ENCODE measurements at places on chromosomes 5 and 9.

- DNase-seq = no peak
These were observed 64.0 kb upstream of the TUSC1 start for GRCh38 chr9:25742256-25742655.

DNA sequence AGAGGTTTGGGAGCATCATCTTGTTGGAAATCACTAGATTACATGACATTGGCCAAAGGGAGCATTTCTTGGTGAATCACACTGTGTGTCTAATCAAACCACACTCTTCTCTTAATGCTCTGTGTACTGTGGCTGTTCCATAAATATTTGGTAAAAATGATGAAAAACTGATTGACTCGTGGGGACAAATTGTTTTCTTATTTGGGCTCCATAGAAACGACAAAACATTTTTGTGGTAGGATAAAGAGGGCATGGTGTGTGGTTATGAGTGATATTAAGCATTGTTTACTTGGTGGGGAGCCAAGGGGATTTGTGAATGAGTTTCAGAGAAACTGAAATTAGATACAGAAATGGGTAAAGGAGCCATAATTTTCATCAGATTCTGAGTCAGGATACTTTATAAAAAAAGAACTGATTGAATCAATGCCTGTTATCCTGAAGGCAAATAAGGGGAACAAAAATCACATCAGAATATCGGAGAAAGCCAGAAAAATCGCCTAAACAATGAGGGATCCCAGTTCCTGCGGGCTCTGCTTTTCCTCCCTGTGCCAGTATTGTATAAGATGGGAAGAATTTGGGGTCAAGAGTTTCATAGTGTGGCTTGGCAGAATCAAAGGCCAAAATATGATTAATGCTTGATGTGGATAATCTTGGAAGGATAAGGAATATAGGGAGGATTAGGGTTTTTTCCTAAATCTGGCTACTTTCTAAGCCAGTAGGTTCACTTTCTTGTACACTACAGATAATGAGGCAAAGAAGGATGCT is 33.3 kb downstream of the FBXL7 start:
- DNase-seq = no peak

GRCh38 chr5:61245936-61246335 is 83.7 kb upstream of the SMIM15 start:
- peak; percentile 80 for DNase-seq

- no peak for DNase-seq
These were observed 204.8 kb downstream of the MEF2C start for GRCh38 chr5:88677943-88678769.

DNA sequence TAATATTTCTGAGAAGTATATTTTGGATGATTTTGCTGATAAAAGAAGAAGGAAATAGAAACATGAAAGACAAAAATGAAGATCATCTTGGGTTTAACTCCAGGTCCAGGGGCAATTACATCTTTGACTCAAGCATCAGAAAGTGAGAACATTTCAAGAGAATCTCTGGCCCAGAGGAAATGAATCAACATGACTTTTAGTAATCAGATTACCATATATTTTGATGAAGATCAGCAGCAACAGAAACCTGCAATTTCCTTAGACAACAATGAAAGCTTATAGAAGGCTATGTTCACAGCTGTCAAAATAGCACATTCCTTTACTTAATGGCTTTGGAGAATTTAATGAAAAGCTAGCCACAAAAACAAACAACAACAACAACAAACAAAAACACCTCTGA is 638.1 kb downstream of the EFNA5 start:
- no peak for DNase-seq

DNA sequence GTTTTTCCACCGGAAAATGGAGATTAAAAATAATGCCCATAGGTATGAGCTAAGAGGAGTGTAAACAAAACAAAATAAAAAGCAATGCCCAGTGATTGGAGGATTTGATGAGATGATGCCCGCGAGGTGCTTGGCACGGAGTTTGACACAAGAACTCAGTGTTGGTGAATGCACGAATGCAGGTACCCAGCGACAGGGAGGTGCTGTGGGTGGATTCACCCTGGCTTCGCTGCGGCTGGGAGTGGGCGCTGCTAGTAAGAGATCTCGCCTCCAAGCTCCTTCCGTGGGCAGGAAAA is 526 bp upstream of the STXBP1 start:
- no peak for DNase-seq

DNA sequence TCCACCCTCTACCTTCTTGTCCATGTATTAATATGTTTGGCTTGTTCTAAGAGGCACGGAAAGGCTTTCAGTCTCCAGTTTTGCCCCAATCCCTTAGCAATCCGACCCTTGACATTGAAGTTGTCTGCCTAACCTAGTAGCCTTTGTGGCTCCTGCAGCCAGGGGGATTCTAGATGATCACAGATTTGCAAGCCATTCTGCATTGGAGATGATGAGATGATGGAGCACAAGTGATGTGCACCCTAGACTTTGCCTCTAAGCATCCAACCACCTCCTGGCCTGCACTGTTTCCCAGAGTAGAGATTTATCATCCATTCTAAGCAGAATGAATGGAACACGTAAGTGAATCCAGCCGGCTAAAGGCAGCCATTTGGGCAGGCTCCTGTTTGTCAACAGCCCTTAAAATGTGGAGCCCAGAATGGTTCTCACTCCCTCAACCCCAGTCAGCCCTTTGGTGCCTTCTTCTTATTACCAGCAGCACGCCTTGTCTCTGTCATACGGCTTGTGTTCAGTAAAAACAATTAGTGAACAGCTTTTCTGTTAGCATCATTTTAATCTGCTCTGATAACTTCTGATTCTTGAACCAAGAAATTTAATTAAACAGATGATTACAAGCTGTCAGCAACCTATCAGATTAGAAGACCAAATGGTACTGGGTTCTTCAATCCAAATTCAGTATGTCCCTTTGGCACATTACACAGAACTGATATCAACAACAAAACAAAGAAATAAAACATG is 5.7 kb upstream of the TRAF1 start:
- no peak for DNase-seq

DNA sequence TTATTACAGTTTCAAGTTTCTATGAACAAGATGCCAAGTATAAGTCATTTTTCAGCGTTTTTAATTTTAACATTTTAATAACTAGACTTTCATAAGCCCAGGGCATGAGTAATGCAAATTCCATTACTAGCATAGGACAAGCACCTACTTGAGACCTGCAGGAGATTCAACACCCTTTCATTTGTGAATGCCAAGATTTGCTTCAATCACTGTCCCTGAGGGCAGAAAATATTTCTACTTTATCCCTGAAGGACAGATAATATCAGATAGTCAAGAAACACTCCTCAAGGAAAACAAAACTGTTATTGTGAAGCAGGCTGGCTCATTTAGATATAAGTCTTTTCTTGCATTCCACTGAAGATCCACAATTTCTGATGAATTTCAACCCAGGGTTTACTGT is 27.7 kb upstream of the ZNF622 start:
- DNase-seq = no peak

DNA sequence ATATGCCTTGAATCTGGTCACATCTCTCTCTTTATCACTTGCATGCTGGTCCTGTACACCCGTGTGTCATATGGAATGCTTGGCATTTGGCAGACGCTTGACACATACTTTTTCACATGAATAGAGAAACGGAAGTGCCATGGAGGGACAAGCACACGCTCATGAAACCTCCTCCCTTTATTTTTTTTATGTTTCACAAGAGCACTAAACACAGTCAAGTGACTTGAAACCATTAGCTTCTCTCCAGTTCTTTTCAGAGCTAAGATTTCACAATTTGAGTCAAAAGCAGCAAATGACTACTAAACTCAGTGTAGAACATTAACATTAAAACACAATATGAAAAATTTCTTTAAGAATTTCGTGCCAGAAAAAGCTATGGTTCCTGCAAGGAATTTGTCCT is 151.1 kb downstream of the DOCK2 start:
- DNase-seq = no peak

DNA sequence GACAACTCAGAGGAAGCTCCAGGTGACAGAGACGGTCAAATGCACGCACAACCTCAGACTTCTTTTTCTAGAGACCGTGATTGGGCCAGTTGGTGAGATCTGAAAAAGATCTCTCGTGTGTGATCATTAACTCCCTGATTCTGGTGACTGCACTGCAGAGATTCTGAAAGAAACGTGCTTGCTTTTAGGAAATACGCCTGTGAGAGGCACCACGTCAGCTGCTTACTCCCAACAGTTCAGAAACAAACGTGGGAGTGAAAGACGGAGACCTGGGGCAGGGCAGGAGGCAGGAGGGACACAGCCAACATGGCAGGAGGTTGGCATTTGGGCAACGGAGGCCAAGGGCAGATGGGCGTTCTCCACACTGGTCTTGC is 15.9 kb downstream of the SLC12A7 start:
- no peak for DNase-seq

DNA sequence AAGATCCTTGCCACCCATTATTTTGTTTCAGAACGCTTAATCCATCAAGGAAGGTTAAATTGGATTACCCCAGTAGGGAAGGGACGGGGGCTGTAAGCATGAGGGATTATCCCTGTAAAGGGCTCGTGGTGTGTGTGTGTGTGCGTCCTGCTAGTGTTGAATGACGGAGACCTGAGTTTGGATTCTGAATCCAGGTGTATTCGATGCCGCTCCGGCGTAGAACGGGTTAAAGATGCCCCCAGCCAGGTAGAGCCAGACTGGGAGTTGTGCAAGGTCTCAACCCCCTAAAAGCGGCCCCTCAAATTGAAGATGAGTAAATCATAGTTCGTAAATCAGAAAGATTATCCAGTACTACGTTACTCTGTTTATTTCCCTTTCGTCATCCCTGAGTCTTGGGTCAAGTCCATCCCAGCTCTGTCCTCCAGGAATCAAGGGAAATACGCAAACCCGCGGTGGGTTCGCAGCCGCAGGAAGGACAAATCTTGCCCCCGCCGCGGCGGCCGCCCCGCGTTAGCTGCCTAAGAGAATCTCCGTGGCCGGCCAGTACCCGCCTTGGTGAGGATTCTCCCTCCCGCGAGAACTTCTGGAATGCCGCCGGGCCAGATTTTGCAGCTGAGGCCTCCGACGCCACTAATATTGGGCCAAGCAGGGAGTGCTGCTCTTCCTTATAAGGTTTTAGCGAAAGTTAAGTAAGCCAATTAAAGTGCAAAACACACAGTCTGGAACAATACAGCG is 586 bp upstream of the MTAP start:
- peak; percentile 87 for DNase-seq

DNA sequence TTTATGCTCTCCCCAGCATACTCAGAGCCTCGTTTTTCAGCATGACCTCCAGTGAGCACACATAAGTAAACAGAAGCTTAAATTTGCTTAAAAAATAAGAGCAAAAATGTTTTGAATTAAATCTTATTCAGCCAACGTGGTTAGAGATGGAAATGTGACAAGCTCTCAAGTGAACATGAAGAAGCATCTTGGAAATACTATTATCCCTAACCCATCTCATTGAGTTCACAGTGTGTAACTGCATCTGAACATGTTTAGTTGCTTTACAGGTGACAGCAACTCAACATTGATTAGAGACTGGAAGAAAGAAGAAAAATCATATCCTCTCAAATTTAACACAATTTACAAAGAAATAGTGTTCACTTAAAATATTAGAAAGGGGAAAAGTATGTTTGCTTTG is 1785.1 kb downstream of the MAT2B start:
- DNase-seq = no peak

DNA sequence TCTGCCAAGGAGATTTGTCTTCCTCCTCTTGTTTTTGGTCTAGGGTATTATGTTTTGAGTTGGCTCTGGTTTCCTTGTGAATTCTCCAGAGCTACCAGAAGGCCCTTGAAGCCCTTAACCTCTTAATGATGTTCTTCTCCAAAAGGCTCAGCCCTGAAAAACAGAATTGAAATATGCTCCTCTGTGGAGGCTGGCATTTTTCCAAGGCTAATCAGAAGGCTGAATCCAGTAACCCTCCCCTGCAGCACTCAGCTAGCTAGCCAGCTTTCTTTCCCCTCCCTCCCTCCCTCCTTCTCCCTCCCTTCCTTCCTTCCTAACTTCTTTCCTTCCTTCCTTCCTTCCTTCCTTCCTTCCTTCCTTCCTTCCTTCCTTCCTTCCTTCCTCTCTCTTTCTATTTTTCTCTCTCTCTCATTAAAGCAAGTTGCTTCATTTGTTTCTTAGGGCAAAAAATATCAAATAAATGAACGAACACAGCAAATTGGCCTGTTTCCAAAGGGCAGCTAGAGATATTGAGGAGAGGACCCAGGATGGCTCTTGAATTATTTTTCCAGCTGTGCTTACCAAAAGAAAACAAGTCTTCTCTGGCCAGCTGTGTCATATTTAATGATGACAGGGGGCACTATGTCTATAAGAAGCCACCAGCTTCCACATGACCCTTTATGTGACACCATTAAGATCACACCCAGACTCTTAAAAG is 38.7 kb downstream of the JAKMIP2 start:
- peak; percentile 84 for DNase-seq

- peak; percentile 7 for DNase-seq
These were observed 150.8 kb upstream of the PPP1R26 start for GRCh38 chr9:135328485-135329417.

GRCh38 chr5:94396687-94397086 is 221.7 kb downstream of the KIAA0825 start:
- no peak for DNase-seq

- DNase-seq = no peak
These were observed 889 bp downstream of the PDLIM4 start for GRCh38 chr5:132258102-132259068.

DNA sequence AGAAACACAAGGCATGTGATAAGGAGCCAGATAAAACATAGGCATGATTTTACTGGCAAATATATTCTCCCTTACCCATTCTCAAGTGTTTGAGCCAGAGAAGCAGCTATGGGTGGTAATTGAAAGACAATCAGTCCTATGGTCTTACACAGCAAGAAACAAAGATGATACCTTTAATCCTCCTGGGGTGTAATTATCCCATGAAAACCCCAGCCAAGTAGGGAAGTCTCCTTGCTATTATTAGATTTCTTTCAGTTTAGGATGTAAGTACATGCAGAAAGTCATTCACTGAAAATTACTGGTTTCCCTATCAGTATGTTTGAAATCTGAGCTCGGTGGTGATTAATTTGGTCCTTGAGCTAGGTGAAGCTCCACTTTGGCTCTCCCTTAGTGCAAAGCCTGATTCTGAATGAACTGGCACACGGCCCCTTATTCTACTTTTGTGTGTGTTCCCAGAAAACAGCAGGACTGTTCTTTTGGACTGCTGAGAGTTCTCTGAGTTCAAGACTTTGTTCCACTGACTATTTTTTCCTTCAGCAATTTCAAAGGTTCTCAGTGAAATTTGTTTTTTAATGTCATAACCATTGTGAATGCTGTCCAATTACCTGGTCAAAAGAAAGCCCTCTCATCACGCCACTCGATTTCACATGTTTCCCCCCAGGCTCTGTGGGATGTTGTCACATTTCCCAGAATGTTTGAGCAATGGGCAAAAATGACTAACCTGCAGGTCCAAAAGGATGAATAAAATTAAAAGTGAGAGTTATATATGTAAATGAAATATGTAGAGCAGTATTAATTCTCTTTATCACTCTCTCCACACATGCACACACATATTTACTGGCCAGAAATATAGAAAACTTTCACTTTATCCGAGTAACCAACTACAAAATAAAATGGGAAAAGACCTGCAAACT is 343.0 kb downstream of the RAB3C start:
- peak; percentile 76 for DNase-seq

DNA sequence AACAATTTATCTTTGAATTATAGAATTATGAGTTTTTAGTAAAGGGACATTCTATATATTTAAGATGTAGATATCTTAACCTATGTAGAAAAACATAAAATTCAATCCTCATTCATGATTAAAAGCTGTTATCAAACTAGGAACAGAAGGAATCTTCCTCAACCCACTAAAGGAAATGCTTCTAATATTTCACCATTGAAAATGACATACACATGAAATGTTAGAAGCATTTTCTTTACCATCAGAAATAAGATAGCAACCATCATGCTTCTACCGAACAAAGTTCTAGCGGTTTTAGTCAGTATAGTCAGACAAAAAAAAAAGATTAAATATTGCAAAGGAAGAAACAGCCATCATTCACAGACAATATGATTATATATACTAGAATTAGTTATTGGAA is 32.2 kb downstream of the SHOC1 start:
- no peak for DNase-seq
